NCI-H2081 treated with DMSO at 0.1 percent for 48 hours (cell line): ENCODE measurements at places on chromosomes 12 and 14.

GRCh38 chr12:3929875-3930615, 56.8 kb upstream of the PARP11 start:
- no peak for DNase-seq

GRCh38 chr12:118986050-118986449, 4.7 kb downstream of the SRRM4 start:
- no peak for DNase-seq

DNA sequence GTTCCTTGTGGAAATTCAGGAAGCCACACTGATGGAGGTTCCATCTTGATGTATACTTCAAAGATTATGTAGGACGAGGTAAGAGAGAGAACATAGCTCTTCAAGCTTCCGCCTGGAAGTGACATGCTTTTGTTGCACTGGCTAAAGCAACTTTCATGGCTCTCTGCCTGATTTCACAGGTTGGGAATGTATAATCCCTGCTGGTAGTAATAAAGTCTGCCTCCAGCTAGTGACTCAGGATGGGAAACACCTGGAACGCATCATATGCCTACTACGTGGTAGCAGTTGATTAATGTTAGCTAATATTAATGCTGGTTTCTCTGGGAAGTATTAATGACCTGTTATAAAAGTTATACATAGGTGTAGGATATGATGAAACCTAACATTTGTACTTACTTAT, 71.1 kb downstream of the PELI2 start:
- DNase-seq, result no peak

DNA sequence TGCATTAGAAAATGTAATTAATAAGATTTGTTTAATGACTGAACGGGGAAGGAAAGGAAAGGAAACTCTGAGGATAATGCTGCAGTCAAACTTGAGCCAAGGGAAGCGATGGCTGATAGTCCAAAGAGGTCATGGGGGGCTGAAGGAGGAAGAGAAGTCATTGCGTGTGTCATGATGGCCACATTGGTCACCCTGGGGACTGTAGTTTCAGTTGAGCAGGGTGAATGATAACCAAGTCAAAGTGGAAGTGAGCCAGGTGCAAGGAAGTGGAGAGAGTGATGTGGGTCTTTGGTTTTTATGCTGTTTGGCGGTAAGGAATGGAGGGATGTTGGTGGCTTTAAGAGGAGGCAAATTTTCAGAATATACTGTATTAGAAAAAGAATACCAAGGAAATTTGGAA, 21.6 kb downstream of the C12orf75 start:
- no peak for DNase-seq

- DNase-seq, result no peak
Observed at GRCh38 chr12:115820656-115821055, 456.8 kb downstream of the MED13L start.

GRCh38 chr12:24200010-24200409, 250.5 kb upstream of the SOX5 start:
- no peak for DNase-seq

DNA sequence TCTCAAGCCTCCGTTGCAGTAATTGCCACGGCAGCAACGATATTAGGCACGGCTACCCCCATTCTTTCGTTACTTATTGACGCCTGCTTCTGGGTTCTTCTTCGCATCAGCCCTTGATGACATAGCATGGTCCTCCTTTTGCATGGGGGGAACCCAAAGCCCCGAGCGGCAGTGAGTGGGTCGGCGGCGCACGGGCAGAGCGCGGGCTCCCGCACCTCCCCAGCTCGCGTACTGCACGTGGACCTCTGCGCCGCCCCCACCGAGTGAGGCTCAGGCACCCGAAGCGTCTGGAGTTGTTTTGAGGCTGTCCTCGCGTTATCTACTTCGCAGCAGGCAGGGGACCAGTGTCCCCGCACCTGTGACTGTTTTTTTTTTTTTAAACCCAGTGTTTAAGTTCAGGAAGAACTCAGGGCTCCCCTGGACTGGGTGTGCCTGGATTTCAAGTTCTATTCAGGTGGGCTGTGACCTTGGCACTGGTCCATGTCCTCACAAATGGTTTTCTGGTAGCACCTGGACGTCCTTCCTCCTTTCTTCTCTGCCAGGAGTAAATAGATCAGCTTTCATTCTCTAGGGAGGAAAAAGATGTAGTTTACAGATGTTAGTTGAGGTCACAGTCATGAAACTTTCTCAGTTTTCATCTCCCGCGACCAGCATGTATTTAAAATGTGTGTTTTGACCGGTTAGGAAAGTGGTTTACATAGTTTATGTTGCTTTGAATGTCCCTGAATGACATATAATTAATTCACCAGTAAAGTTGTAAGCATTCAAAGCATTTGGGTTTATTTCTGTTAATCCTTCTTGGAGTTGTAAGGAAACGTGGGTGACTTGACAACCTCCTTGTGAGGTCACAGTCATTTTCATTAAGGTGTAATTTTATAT, 1.4 kb upstream of the FOXN4 start:
- DNase-seq, result no peak

DNA sequence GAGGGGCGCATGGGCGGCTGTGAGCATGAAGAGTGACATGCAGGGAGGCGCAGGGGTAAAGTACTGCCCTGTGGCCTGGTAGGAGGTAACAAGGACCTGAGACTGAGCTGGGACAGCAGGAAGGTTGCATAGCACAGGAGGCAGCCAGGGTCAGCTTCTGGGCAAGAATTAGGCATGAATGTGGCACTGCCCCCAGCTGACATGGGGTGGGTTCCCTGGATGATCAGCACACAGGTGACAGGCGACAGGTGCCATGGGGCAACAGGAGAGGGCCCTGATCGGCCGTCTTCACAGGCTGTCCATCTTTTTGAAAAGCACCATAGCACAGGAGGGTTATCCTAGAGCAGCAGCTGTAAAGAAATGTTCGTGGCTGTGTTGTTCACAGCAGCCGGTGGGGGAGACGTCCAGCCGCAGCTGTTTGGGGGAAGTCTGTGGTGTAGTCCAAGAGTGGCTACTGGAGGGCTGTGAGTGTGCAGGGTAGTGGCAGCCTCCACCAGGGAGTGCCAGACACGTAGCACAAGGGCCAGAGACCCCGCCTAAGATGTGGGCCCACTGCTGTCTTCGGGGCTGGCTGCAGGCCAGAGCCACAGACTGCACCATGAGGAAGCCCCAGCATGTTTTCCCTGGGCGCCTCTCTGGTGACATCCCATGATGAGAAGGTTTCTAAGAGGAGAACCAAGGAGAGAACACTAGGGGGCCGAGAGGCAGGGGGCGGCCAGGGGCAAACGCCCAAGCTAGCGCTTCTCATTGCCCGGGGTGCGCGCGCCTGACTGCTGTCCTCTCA, 8.4 kb downstream of the CLBA1 start:
- DNase-seq, result no peak

GRCh38 chr14:71414631-71415403, 507.6 kb downstream of the PCNX1 start:
- no peak for DNase-seq

GRCh38 chr12:110705309-110705708, 16.4 kb upstream of the HVCN1 start:
- no peak for DNase-seq

GRCh38 chr12:125149160-125150108, 84.2 kb downstream of the AACS start:
- no peak for DNase-seq

GRCh38 chr12:113083863-113084435, 27.4 kb downstream of the DTX1 start:
- no peak for DNase-seq

- DNase-seq, result no peak
Observed at GRCh38 chr14:66405158-66405557, 81.0 kb upstream of the CCDC196 start.

GRCh38 chr12:130070126-130070611, 92.1 kb upstream of the FZD10 start:
- DNase-seq, result no peak

DNA sequence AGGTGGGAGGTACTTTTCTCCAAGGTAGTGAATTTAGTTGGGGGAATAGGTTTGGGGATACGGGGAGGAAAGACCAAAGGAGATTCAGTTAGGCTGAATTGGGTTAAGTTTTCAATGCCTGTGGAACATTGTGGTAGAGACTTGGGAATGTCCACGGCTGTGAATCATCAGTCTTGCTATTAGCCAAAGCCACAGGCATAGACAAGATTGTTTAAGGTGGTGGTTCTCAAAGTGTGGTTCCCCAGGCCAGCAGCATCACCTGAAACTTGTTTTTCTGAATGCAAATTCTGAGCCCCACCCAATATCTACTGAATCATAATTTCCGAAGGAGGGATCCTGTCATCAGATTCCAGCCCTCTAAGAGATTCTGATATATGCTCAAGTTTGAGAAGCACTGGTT, 316.2 kb downstream of the EGLN3 start:
- no peak for DNase-seq

DNA sequence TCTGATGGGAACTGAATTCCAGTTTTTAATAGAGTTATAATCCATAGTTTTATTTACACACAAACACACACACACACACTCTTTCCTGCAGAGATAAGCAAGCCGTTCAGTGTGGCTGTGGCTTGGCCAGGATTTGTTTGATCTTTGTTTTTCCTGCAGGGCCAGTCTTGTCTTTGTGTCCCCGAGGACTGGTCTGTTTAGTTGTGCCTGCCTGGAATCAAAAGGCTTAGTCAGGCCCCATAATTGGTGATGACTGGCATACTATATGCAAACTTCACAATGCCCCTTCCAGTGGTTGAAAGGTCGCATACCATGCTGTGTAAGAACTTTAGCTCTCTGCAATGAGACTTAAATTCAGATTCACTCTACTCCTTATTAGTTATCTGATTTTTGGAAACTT, 26.0 kb downstream of the WBP11 start:
- DNase-seq, result no peak

DNA sequence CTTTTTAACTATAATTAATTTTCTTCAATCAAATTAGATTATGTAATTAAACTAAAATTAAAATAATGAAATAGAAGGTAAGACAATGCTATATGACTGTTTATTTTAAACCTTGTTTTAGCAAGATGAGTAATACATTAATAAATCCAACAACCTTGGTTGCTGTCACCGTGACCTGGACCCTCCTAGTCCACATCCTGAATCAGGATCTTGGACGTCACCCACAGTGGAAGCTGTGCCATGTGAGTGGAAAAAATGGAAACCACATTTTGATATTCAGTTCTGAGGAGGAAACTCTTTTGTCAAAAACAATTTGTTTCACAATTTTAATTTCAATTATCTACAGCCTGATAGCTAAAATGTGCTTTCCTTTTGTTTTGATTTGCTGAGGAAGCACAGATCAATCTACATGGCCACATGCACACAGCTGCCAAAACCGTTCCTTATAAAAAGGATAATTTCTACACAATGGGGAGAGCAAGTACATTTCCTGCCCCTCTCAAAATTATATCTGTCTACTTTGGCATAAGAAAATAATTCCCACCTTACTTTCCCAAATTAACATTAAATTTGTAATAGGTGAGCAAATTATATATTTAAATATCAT, 255.5 kb downstream of the RASSF9 start:
- no peak for DNase-seq

DNA sequence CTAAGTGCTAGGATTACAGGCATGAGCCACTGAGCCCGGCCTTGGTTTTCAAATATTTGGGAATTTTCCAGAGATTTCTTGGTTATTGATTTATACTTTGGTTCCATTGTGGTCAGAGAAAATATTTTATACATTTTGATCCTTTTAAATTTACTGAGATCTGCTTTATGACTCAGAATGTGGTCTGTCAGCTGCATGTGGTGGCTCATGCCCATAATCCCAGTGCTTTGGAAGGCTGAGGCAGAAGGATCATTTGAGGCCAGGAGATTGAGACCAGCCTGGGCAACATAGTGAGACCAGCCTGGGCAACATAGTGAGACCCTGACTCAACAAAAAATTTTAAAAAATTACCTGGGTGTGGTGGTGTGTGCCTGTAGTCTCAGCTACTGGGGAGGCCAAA, 49.8 kb downstream of the ADCK1 start:
- no peak for DNase-seq

DNA sequence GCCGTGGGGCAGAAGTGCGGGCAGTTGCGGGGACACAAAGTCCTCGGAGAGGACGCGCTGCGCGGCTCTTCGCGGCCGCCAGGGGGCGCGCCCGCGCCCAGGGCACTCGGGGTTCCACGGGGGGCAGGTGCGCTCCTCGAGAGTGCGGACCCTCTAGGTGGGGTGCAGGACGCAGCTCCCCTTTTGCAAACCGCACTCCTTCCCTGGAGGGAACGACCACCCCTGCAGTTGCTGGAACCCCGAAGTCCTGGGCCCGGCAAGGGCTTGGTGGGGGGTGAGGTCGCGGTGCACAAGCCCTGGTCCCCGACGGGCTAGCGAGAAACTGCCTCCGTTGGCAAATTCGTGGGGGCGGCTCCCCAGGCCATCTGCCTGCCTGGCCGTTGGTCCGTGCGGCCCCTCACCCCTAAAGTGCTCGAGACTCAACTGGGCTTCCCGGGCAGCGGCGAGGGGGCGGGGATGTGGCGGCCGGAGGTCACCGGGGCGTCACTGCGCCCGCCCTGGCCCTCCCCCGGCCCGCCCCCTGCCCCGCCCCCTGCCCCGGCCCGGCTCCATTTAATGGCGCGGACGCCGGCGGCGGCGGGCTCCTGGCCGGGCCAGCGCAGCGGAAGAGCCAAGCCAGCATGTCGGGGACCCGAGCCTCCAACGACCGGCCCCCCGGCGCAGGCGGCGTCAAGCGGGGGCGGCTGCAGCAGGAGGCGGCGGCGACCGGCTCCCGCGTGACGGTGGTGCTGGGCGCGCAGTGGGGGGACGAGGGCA, at the start of gene ADSS1:
ADSS1 (plus strand) TSS at position 579 of the 756 bp plus-strand sequence; CDS start at position 621, 42 bp downstream.
- DNase-seq, result no peak

GRCh38 chr12:52067081-52067374, 2.8 kb upstream of the ATG101 start:
- no peak for DNase-seq

- DNase-seq, result no peak
Observed at GRCh38 chr12:2673966-2674810, 120.6 kb upstream of the FKBP4 start.

- no peak for DNase-seq
Observed at GRCh38 chr12:68602720-68603119, 8.0 kb upstream of the RAP1B start.

GRCh38 chr12:124913474-124914391, 717 bp downstream of the UBC start:
- DNase-seq, result no peak

GRCh38 chr14:71647086-71647784, 285.0 kb upstream of the RGS6 start:
- no peak for DNase-seq

DNA sequence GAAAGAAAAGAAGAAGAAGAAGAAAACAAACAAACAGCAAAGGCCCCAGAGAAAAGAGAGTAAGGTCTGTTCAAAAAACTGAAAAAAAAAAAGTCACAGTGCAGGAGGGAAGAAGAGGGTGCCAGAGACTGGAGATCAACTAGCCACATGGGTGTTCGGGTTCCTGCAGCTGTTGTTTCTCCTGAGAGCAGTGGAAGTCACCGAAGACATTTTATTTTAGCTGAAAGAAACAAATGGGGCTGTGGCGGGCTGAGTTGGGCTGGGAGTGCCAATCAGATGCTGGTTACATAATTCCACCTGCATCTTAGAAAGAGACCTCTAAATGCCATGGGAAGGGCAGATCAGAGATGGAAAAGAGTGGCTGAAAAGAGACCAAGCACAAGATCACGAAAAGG, 33.9 kb downstream of the ACTN1 start:
- DNase-seq, result no peak
